AG09309 (cell line): ENCODE measurements at places on chromosomes 3 and 15.

GRCh38 chr3:108475220-108475782, 35.1 kb downstream of the MYH15 start:
- no peak for DNase-seq

DNA sequence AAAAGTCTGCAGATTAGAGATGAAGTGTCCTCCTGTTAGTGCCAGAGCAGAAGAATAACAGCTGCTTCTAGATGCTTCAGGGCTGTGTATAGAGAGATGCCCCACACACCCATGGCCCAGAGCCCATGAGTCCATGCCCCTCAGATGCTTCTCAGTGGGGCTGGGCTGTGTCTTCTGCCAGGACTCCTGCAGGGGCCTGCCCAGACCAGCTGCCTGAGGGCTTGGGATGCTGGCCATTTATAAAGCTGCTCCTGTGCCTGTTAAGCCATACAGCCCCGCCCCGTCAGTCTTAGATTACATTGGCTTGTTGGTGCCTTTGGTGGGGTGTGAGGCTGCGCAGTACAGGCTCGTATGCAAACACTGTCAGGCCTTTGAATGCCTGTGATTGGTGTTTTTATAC, 318.0 kb upstream of the CTDSPL start:
- no peak for DNase-seq

DNA sequence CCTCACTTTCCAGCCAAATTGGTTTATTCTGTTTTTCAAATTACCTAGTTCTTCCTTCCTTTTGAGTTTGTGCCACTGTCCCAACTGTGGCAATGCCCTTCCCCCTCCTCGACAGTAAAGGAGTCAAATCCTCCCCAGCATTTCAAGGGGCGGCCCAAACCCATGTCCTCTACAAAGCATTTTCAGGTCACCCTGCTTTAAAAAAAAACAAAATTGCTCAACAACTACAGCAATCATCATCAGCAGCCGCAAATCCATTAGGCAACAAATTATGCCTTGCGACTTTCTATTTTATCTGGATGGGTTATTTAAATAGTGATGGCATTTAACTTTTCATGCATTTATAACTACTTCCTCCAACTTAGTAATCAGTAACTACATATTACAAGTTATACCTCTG, 32.7 kb downstream of the PLD1 start:
- no peak for DNase-seq

DNA sequence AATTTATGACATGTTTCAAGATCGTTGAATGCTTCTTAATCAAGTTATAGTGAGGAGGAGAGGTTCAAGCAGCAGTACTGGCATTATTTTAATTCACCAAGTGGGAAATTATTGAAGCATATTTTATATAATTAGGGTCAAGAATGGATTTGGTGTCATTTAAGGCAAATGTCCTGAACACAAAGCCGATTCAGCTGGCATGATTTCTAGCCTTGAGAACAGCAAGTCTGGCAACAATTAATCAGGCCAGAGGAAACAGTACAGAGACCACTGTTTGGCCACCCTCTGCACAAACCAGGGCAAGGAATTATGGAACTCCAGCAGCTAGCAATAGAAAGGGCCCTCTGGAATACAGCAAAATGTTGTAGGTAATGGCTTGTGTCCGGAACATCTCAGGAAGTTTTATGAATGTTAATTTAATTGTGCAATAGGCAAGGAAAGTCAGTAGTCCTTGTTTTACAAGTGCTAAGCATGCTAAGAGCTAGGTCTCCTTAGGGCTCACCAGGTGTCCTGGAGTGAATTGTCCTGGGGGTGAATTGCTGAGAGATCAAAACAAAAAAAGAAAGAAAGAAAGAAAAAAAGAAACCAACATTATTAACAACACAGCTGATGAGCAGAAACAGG, 38.7 kb upstream of the SNRK start:
- no peak for DNase-seq

GRCh38 chr3:64163019-64163754, 62.1 kb downstream of the PRICKLE2 start:
- no peak for DNase-seq
